ENCODE measurements at places on chromosomes 16 and 17. TPM values are rescaled to one million over a fixed set of nuclear protein-coding genes. Genes with fewer than 3 reads are reported as not detected.

ACAP1 gene
- total RNA-seq: 8.8 TPM

TOM1L2 gene
- total RNA-seq: 24.1 TPM

DNA sequence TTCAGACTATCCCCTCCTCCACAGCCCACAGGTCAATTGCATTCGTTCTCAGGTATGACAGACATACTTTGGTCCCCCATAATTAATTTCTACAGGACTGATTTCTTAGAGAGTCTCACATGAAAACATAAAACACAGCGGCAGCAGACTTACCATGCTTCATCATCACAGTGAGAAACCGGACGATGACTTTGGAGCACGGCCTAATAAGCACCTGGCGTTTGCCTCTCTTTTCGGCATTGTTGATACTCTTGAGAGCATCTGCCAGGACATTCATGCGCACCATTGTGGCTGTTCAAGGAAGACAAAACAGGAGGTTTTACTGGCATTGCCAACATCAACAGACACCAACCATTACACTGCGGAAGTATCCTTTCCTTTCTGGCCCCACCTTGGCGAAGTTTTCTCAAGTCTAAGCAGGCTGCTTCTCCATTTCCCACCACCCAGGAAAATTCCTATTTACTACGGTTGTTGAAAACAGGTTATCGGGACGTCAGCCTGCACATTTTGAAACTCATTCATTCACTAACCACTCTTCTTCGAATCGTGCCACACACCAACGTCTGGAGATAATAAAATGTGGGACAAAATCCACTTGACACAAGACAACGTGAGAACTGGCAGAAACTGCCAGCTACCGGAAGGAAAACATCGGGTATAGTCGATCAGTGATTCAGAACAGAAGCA lies 1.2 kb downstream of the RPS15A start:
- H3K27me3 ChIP-seq: no peaks in the 10 kb centered on the region
- H3K4me1 ChIP-seq: peaks cover 26% of the 10 kb centered on the region
- H3K4me3 ChIP-seq: peak overlapping the region; percentile 89
- DNase-seq: no peak

DNA sequence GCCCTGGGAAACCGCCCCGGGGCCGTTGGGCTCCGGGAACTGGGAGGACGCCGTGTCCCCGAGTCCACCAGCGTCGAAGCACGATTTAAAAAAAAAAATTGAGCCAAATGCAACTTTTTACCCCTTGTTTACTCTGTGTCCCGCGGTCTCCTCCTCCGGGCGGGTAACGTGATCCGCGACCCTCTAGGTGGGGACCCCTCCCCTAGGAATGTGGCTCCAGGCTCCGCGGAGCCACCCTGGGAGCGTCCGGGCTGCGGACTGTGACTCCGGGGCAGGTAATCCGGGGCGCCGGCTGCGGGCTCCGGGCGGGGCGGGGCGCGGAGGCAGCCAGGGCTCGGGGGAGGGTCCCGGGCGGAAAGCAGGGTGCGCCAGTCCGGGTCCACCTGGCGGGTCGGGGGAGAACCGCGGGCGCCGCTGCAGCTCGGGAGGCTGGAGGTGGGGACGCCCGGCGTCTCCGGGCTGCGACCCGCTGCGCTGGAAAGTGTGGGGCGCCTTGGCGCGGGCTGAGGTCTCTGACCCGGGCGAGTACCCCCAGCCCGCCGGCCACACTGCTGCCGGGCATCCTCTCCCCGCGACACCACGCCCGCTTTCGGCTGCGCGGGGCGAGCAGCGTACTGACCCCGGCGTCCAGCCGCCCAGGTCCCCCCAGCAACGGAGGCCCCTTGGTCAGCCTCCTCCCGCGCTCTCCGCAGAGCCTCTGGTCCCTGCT lies 852 bp upstream of the HELZ start:
- DNase-seq: no peak
- H3K4me1 ChIP-seq: peaks cover 17% of the 10 kb centered on the region
- peak overlapping the region; percentile 69 for H3K27ac ChIP-seq
- H3K36me3 ChIP-seq: no peaks in the 10 kb centered on the region
- H3K4me3 ChIP-seq: peak overlapping the region; percentile 82
- H3K27me3 ChIP-seq: no peaks in the 10 kb centered on the region

DNA sequence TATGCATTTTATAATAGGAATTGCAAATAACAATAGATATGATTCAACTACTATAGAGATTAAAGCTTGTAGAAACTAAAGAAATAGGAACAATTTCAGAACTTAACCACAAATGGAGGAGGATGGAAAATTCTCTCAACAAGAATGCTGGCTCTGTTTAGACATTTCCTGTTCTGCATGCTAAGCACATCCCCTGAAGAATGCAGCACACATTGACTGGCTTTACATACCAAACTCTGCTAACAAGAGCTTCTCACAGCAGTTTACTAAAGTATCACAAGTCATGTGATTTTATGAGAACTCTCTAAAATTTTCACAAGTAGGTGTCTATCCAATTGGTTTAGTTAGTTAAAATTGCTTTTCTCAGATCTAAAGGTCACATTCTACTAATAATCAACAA lies 85.2 kb downstream of the SPAG9 start:
- no peak overlapping the region for H3K27ac ChIP-seq
- no peaks in the 10 kb centered on the region for H3K27me3 ChIP-seq
- H3K36me3 ChIP-seq: peaks cover 2% of the 10 kb centered on the region

DNA sequence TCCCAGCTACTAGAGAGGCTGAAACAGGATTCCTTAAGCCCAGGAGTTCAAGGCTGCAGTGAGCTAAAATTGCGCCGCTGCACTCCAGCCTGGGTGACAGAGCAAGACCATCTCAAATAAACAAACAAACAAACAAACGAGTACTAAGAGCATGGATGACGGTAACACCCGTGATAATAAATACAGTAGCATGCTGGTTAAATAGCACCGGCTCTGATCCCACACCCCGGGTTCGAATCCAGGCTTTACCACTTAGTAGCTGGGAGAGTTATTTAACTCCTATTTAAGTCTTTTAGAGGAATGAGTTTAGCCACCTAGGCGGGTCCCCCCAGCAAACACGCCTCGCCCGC lies 301 bp upstream of the METTL22 start:
- DNase-seq: no peak
- H3K4me1 ChIP-seq: peaks cover 17% of the 10 kb centered on the region
- peak overlapping the region; percentile 65 for H3K27ac ChIP-seq
- H3K27me3 ChIP-seq: no peaks in the 10 kb centered on the region
- H3K4me3 ChIP-seq: peak overlapping the region; percentile 79
- peaks cover 6% of the 10 kb centered on the region for H3K36me3 ChIP-seq

GRCh38 chr17:70377654-70378053 lies 208.3 kb downstream of the KCNJ2 start:
- H3K36me3 ChIP-seq: no peaks in the 10 kb centered on the region
- no peak overlapping the region for H3K27ac ChIP-seq
- H3K4me3 ChIP-seq: no peak overlapping the region
- no peak for DNase-seq
- no peaks in the 10 kb centered on the region for H3K4me1 ChIP-seq

DNA sequence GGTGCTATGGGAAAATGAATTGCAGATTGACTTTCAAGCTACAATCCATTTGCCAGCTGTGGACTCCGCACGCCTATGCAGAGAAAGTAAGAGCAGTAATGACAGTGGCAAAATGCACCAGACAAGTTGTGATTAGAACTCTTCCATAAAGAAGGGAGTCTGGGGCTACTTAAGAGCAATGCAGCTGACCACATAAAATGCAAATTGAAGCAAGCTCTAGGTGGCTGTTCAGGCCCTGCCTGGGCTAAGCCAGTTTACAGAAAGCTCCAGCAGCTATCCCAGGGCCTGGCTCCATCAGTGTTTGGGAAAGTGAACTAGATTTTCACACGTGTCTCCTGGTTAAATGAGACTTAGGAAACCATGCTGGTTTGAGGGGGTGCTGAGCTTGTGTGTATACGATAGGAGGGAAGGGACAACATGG lies 2.2 kb upstream of the MAP2K6 start:
- DNase-seq: no peak
- H3K36me3 ChIP-seq: no peaks in the 10 kb centered on the region
- H3K4me3 ChIP-seq: no peak overlapping the region
- no peaks in the 10 kb centered on the region for H3K27me3 ChIP-seq
- no peaks in the 10 kb centered on the region for H3K4me1 ChIP-seq

GRCh38 chr16:31087971-31088370 lies 772 bp downstream of the PRSS53 start:
- no peak overlapping the region for H3K4me3 ChIP-seq
- H3K36me3 ChIP-seq: no peaks in the 10 kb centered on the region
- H3K4me1 ChIP-seq: peaks cover 6% of the 10 kb centered on the region
- DNase-seq: no peak

DNA sequence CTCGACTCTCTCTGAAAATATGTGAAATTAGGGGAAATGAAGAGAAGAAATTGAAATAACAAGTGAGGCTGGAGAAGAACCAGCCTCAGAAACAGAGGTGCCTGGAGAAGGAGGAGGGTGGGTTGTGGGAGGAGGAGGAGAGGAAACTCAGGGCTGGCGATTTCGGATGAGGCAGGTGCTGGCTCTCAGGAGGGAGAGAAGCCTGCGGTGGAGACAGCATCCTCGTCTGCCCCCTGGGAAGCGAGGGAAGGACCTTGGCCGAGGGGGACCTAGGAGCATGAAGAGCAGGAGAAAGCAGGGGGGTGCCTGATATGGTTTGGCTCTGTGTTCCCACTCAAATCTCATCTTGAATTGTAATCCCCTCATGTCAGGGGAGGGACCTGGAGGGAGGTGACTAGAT lies 264.7 kb upstream of the TNRC6C start:
- H3K27me3 ChIP-seq: peaks cover 53% of the 10 kb centered on the region
- no peak for DNase-seq
- H3K27ac ChIP-seq: no peak overlapping the region
- H3K4me1 ChIP-seq: no peaks in the 10 kb centered on the region
- H3K4me3 ChIP-seq: no peak overlapping the region

GRCh38 chr17:64154313-64154695 lies 24.4 kb upstream of the ERN1 start:
- no peak overlapping the region for H3K27ac ChIP-seq
- peaks cover 7% of the 10 kb centered on the region for H3K4me1 ChIP-seq
- H3K4me3 ChIP-seq: no peak overlapping the region

DNA sequence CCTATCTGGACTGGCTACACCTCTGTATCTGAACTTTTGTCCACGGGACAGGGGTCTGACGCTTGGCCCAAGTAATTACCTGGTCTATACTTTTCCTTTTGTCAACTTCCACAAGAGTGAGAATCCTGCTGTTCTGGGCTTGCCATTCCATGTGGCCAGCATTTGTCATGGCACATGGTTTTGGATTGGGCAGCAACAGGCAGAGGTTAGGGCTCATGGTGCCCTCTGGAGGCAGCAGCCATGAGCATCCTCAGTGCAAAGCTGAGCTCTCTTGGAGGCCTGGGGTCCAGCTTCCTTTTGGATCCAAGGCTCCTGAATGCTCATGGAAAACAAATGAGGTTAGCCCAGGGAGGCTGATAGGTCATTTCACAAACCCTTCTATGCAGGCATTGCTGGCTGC lies 7.5 kb upstream of the EDC4 start:
- no peaks in the 10 kb centered on the region for H3K27me3 ChIP-seq
- H3K4me1 ChIP-seq: peaks cover 42% of the 10 kb centered on the region
- peak overlapping the region; percentile 0 for H3K27ac ChIP-seq
- peaks cover 28% of the 10 kb centered on the region for H3K36me3 ChIP-seq

GRCh38 chr16:81552743-81553079 lies 108.1 kb downstream of the CMIP start:
- peaks cover 2% of the 10 kb centered on the region for H3K36me3 ChIP-seq
- no peak overlapping the region for H3K27ac ChIP-seq
- no peak overlapping the region for H3K4me3 ChIP-seq
- peaks cover 25% of the 10 kb centered on the region for H3K4me1 ChIP-seq
